ENCODE measurements at places on chromosomes 7 and 10.
A peak's percentile ranks its signal among the peaks of the same experiment; 100 is the strongest.

DNA sequence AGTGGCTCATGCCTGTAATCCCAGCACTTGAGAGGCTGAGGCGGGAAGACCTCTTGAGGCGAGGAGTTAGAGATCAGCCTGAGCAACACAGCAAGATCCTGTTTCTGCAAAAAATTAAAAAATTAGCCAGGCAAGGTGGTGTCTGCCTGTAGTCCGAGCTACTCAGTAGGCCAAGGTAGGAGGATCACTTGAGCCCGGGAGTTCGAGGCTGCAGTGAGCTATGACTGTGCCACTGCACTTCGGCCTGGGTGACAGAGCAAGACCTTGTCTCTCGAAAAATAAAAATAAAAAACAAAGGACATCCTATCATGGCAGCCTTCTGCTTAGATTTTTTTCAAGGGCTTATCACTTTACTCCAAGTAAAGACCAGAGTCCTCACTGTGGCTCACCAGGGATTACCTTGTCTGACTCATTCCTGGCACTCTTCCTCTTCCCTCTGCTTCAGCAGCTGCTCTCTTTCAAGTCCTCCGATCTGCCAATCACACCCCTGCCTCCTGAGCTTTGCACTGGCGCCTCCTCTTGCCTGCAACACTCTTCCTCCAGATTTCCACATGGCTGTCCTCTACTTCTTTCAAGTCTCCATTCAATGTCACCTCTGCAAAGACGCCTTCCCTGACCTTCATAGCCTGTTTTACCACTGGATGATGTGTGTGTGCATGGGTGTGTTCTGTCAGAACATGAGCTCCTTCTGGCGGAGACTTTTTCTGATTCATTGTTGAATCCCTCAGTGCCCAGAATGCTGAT is 7.7 kb downstream of the PRTFDC1 start:
- no peak for DNase-seq

DNA sequence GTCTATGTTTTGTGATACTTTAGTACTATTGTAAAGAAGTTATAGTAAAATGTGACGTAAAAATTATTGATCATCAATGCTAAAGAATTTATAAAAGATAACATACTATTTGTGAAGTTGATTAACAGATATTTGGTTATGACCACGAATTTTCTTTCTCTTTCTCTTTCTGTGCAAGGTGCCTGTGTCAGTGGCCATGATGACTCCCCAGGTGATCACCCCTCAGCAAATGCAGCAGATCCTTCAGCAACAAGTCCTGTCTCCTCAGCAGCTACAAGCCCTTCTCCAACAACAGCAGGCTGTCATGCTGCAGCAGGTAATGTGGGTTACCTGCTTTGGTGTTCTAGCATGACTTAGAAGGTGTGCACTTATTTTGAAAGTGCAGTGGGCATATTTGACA is 213.7 kb downstream of the FOXP2 start:
- DNase-seq: no peak

- no peak for DNase-seq
Observed at GRCh38 chr10:77770081-77770867, 132.7 kb upstream of the KCNMA1 start.

GRCh38 chr7:77529279-77529678 is 7.8 kb upstream of the PTPN12 start:
- DNase-seq: no peak

- DNase-seq: no peak
Observed at GRCh38 chr10:78288663-78289062, 255.0 kb downstream of the RPS24 start.

DNA sequence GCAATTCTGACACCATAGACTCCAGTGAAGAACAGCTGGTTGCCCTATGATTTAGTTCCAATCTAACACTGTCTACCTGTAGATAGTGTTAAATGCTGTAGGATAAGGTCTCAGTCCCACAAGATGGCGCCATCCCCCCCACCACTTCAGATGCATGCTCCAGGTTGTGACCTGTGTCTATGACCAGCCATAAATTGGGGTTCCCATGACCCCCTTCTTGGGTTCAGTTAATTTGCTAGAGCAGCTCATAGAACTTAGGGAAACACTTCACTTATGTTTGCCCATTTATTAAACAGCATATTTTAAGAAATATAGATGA is 13.1 kb downstream of the CCSER2 start:
- DNase-seq: no peak

GRCh38 chr10:60846173-60846572 is 67.9 kb downstream of the CDK1 start:
- DNase-seq: no peak

- no peak for DNase-seq
Observed at GRCh38 chr7:134910968-134911367, 75.3 kb upstream of the AGBL3 start.

DNA sequence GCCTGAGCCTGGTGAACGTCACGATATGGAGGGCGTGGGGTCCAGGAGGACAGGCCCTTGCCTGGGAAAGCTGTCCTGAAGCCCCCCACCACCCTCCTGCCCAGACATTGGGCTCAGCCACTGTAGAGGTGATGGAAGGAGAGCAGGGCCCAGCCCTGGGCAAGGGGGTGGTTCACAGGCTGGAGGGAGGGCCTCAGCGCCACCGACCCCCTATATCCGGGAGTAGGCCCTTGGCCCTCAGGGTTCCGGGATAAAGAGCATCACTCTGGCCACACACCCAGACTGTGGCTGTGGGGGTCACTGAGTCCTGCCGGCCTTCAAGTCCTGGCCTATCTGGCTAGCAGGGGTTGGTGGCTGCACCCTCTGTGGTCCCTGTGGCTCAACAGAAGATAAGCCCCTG is 55.3 kb upstream of the GTF2IRD1 start:
- DNase-seq: no peak

GRCh38 chr10:57657164-57657765 is 610.4 kb downstream of the IPMK start:
- DNase-seq: peak; percentile 2

DNA sequence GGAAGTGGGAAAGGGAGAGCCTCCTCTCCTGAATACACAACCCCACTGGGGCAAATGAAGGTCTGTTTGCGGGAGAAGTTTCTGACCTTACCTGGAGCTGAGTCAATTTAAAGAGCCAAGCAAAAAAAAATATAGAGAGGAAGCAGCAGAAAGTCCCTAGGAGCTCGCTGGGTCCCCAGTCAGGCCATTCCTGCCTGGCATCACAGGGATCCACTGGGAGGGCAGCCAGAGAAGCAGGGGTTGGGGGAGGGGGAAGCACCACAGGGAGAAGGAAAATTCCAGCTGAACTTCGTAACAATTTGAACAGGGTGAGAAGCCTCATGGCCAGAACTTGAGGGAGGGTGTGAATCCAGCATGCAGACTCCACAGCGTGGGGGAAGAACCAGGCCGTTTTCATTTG is 298.7 kb downstream of the LRRTM3 start:
- DNase-seq: no peak

DNA sequence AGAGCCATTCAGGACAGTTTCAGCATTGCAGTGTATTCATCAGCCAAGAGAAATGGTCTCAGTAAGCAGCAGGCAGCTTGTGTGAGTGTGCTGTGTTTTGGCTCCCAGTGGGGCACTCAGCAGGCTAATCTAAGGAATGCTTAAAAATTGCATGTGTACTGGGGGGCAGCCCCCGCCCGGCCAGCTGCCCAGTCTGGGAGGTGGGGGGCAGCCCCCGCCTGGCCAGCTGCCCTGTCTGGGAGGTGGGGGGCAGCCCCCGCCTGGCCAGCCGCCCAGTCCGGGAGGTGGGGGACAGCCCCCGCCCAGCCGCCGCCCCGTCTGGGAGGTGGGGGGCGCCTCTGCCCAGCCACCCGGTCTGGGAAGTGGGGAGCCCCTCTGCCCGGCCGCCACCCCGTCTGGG is 116.2 kb downstream of the GRID1 start:
- DNase-seq: no peak

DNA sequence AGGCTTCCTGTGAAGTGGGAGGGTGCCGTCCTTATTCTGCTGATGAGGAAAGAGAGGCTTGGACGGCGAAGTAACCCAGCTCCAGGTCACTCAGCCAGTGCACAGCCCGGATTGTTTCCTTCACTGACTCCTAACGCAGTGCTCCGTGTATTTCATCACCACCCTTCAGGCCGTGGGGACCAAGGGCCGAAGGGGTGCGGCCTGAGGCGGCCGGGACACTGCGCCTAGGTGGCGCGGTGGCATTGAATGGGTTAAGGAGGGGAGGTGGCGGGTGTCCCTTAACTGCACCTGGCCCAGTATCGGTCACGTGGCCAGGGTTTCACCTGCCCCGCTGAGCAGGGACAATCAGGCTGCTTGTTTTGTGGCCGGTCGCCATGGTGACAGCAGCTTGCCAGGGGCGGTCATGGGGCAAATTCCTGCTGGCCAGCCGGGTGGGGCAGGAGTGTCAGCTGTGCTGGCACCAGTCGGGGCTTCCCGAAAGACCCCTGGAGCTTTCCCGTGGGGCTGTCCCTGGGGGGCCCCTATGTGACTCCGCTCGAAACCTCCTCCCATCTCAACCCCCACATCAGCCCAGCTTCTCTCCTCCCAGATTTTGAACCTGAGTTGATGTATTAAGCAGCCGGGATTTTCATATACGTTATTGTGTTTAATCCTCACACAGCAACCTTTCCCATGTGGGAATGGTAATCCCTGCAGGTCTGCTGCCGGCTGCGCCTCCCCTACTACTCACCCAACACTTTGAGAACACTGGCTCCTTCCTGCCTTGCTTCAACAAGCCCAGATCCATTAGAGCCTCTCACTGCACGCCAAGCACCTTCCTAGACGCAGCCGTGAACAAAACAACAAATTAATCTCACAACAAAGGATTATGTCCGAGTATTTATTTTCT is 4.4 kb upstream of the ABHD11 start:
- no peak for DNase-seq

DNA sequence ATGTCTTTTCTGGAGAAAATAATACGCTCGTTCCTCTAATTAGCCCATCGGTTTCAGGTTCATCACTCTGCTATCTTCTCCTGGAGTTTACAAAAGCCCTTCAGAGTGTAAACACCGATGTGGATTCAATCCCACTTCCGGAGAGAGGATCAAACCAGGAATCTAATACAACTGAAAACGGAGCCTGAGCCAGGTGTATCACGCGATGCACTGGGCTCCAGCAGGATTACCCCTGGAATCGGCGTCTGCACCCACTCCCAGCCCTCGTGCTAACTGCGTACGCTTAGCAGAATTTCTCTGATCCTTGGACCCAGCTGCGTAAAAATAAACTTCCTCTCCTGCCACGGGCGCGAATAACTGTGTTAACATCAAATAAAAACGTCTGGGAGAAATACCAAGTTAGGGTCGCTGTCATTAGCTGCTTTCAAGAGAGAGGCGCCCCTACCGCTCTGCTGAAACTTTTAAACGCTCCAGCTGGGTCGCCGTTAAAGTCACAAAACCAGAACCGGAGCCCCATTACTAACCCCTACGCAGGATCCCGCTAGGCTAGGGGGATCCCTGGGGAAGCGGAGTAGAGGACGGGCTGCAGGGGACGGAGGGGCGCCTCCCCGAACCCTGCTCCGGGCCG is 502 bp downstream of the ZNF3 start:
- no peak for DNase-seq

DNA sequence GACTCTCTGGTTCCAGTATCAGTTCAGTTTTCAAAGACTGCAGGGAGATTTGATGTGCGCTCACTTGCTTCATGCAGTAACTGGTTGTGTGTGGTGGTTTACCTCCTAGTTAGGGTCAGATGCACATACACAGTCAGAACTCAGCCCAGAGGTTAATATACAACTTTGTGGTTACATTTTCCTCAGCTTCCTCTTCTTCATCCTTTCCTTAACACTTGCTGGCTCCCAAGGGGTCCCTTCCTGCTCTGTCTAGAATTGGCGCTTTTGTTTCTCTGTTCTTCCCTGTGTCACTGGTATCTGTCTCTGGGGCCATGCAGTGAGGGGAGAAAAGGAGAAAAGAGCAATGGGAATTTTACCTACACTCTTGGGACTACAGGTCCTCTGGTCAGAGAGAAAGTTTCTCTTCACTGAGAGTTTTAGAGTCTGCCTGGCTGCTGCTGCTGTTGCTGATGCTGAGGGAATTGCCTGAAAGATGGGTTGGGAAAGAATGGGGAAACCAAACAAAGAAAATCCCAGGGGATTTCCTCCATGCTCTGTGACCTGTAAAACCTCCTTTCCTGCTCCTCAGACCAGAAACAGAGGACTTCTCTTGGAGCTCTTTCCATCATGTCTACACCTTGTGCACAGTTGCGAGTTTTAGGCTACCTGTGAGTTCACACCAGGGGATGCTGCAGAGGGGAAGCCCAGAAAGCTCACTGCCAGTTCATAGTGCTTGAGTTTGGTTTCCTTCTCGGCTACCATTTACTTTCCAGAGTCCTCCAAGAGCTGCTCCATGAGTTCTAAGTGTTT is 74.6 kb downstream of the WDFY4 start:
- DNase-seq: peak; percentile 59

- DNase-seq: no peak
Observed at GRCh38 chr7:36149694-36150452, 3.2 kb upstream of the EEPD1 start.

DNA sequence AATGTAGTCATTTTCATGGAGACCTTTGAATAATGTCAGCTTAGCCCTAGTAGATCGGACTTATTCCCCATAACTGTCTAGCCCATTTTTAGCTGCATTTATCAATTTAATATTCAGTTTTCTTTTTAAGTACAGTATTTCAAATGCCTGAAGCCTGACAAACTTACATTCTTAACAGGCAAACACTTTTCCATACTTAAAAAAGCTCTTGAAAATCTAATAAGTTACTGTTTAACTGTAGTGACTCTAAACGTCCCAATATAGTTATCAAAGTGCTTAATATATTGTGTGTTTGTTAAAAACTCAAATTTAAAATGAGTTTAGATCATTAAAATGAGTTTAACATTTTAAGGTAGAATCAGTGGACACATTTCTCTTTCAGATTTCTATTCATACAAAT is 44.9 kb downstream of the PON1 start:
- no peak for DNase-seq

- no peak for DNase-seq
Observed at GRCh38 chr7:35430547-35431153, 176.8 kb upstream of the TBX20 start.

- no peak for DNase-seq
Observed at GRCh38 chr10:119403921-119404320, 138.6 kb downstream of the RGS10 start.

GRCh38 chr10:71964098-71964742 is at the start of gene CHST3:
Gene CHST3, plus strand, starts transcription at chr10:71964395. Its CDS starts 41,448 bp downstream, at chr10:72005843.
- no peak for DNase-seq

GRCh38 chr10:534047-534566 is 155.4 kb downstream of the DIP2C start:
- no peak for DNase-seq

GRCh38 chr10:52631648-52632047 is 140.9 kb downstream of the MBL2 start:
- no peak for DNase-seq

- DNase-seq: no peak
Observed at GRCh38 chr7:68688416-68689086, 909.7 kb upstream of the AUTS2 start.

GRCh38 chr7:32289651-32290414 is 200.3 kb downstream of the LSM5 start:
- no peak for DNase-seq

Measured in GM18507 (cell line).